ENCODE measurements at places on chromosomes 12 and 14.

GRCh38 chr14:99253890-99254289 is 18.1 kb downstream of the BCL11B start:
- DNase-seq: no peak

DNA sequence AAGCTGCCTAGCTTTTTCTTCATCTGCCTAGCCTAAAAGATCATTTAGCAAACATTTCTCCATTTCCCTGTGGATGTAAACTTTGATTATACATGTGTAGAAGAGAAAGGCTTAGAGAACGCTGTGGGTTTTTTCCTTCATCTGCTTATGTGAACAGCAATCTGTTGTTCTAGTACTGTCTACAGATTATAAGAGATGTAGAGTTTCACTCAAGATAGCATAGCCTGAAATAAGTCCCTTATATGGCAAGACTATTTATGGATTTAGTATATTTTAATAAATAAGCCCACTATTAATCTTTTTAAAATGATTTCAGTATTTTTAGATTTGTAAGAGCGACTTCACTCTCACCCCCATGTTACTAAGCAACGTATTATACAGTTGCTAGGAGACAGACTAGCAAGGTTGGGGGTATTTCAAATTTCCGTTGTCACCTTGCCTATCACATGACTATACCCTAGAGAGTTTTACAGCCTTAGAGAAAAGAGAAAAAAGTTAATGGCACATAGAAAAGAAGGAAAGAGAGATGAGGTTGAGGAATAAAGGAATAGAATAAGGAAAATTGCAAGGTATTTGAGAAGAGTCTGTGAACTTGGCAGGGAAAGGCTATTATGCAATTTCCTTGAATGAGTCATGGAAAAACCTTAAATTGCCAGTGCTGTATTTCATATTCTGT is 12.2 kb upstream of the TUBA1A start:
- DNase-seq: no peak

DNA sequence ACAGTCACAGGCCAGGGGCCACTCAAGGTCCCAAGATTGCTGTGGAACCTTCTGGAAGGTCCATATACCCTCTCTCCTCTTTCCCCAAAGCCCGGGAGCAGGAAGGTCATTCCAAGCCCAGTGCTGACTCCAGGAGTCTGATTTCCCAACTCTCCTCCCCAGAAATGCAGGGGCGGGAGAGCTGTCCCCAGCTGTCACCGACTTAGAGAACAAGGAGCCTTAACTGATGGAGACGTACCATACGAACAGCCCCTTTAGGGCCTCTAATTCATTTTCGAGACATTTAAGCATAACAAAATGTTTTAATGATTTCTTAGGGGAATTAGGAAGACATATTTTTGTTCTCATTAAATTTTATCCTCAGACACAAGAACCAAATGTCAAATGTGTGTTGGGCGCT is 99.2 kb downstream of the PHETA1 start:
- DNase-seq: no peak

- no peak for DNase-seq
These were observed 72.4 kb downstream of the IQSEC3 start for GRCh38 chr12:138898-139534.

DNA sequence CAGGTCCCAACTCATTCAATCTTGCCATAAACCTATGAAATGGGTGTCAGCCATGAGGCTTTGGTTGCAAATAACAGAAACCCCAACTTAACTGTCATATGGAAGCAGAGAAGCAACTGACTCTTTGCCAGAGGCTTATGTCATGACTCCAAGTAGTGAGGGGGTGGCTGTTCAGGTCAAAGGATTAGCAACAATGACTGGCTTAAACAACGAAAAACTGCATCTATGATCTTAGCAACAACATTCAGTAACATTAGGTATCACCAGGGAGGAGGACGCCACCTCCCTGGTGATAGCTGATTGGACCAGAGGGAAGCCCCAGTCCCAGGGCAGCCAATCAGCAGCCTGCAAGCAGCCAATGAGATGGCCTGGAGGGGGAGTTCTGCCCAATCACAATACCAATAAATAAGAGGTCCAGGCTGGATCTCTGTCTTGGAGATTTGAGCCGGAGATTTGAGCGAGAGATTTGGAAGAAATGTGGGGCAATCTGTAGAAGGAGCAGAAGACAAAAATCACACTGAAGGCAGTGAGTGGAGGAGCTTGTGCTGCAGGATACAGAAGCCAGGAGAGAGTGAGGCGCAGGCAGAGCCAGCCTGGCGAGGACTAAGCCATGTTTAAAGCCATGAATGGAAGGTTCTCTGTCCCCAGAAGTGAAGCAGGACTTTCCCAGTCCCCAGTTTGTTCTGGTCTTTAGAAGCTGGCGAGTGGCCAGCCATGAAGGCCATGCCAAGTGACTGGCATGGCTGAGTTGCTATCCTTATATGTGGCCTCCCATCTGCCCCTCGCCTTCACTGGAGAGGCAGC is 93.3 kb downstream of the CALM1 start:
- DNase-seq: no peak

DNA sequence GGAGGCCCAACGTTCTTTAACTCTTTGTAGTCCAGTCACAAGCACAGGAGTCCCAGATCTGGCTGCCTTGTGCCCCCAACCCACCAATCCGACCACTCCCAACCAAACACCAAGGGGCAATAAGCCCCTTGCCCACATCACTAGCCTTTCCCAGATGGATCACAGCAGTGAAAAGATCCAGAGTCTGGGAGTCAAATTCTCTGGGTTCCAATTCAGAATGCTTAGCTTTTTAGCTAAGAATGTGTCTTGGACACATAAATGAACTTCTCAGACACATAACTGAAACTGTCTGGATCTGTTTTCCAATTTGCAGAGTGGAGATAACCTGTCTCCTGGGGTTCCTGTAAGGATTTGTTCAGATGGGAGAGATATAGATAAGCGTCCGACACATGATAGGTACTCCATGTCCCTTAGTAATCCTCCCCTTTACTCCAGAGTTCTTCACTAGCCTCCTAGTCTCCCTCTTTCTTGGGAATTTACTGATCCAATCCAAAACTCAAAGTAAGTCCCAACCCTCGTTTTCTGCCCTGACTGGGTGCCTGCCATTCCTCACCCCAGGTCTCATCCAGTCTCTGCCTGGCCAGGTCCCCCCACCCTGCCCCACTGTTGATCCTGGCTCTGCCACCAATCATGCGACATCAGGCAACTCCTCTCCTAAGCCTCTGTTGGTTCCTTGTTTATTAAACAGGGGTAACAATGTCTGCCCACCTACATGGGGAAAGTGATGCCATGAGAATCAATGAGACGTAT is 439 bp upstream of the TNFRSF1A start:
- DNase-seq: no peak

DNA sequence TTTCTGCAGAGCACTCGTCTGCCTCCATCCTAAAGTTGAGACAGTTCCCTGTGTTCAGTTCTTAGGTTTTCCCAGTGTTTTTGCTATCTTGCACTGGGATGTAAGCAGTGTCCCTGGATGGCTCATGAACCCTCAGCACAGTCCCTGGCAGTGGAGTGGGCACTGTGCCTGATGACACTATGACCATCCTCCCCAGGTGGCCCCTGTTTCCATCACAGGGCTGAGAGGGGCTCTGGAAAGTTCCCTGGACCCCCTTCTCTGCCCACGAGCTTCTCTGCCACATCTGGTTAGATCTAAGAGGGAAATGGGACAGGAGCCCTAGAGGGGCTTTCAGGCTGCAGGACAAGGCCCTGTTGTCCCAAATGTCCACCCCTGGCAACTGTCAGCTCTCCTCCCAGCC is 249.8 kb upstream of the SFSWAP start:
- DNase-seq: no peak

DNA sequence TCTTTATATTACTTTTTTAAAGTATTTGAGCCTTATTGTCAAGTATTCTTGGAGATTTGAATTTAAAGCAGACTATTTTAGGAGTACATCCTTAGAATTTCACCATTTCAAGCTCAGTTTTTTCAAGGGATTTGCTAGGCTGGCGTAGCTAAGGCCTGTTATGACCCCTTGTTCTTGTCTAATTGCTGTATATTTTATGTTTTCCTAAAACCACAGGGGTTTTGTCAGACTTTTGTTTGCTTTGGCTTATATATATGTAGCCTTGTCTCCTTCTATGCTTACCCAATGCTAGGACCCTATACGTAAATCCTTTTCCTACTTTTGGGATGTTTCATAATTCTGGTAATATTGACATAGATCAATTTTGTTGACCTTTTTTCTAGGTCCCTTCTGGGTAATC is 147.0 kb upstream of the SYT10 start:
- DNase-seq: no peak

GRCh38 chr12:3200032-3200617 is 122.9 kb downstream of the TSPAN9 start:
- DNase-seq: no peak

- no peak for DNase-seq
These were observed 206.9 kb downstream of the TMEM132D start for GRCh38 chr12:129696926-129697325.

- no peak for DNase-seq
These were observed 84.1 kb downstream of the FBXL14 start for GRCh38 chr12:1510056-1510812.

- DNase-seq: no peak
These were observed 66.5 kb downstream of the TBK1 start for GRCh38 chr12:64518396-64518795.

- no peak for DNase-seq
These were observed 4.8 kb downstream of the IFNG-AS1 start for GRCh38 chr12:67994046-67994445.

GRCh38 chr12:67042697-67043131 is 226.4 kb upstream of the CAND1 start:
- DNase-seq: no peak

DNA sequence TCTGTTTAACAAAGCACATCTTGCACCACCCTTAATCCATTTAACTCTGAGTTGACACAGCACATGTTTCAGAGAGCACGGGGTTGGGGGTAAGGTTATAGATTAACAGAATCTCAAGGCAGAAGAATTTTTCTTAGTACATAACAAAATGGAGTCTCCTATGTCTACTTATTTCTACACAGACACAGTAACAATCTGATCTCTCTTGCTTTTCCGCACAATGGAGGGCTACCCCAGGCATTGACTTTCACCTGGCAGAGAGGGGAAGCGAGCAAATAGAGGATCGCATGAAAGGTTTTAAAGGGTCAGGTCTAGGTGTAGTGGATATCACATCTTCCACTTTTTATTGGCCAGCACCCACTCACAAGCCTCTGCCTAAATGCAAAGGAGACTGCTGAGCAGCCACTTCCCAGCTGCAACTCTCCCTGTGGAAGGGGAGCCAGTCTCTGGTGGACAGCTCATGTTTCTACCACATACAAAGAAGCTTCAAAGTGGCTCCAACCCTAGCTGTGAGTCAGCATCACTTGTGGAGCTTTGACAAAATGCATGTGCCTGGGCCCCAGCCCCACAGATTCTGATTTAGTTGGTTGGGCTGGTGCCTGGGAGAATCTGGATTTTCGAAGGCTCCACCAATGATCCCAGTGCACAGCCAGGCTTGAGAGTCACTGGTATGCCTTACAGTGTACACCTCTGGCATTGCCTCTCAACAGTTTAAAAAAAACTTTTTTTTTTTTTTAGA is 7.2 kb upstream of the FNTB start:
- DNase-seq: no peak

- DNase-seq: no peak
These were observed 104.3 kb downstream of the DUSP6 start for GRCh38 chr12:89247967-89248366.

GRCh38 chr14:106528717-106529116 is 1002.3 kb downstream of the TMEM121 start:
- no peak for DNase-seq

GRCh38 chr14:68394764-68395143 is 398.1 kb downstream of the ZFP36L1 start:
- no peak for DNase-seq

DNA sequence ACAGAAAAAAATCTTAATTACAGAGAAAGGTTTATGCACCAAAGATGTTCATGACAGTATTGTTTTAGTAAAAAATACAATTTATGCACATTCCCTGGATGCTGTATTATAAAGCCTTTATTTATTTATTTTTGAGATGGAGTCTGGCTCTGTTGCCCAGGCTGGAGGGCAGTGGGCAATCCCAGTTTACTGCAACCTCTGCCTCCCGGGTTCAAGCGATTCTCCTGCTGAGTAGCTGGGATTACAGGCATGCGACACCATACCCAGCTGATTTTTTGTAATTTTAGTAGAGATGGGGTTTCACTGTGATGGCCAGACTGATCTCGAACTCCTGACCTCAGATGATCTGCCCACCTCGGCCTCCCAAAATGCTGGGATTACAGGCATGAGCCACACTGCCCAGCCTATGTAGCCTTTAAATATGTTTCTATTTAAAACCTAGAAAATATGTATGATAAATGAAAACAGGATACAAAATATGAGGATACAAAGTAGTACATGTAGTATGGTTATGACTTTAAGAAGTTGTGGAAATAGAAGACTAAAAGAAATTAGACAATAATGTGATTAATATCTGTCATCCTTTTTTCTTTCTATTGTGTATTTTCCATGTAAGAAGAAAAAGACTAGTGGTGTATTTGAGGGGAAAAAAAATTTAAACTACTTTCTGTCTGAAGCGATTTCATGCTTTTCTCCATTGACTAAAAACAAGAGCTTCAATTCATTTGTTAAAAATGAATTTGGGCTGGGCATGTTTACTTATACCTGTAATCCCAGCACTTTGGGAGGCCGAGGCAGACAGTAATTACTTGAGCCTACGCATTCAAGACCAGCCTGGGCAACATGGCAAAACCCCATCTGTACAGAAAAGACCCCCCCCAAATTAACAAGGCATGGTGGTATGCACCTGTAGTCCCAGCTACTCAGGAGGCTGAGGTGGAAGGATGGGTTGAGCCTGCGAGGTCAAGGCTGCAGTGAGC is 13.1 kb downstream of the ATF1 start:
- no peak for DNase-seq

- DNase-seq: no peak
These were observed 152.2 kb downstream of the CHST11 start for GRCh38 chr12:104608998-104609397.

GRCh38 chr12:103830730-103831320 is 10.2 kb downstream of the NT5DC3 start:
- DNase-seq: no peak

DNA sequence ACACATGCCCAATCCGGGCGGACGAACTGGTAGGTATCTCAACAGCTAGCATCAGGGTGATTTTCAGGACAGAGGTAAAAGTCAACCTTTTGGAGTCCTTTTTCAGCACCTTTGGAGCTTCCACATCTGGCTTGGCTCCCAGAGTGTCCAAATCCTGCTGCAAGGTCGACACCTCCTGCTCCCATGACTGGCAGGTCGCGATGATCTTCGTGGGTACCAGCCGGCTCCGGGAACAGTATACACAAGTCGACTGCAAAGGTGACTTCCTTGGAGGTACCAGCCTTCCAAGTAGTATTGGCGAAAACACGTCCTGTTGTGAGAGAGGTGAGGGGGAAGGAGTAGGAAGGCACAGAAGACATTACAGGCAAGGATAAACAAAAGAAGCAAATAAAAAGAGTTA is 672.7 kb downstream of the TMEM121 start:
- no peak for DNase-seq
